ENCODE measurements at places on chromosomes 12 and 14.

DNA sequence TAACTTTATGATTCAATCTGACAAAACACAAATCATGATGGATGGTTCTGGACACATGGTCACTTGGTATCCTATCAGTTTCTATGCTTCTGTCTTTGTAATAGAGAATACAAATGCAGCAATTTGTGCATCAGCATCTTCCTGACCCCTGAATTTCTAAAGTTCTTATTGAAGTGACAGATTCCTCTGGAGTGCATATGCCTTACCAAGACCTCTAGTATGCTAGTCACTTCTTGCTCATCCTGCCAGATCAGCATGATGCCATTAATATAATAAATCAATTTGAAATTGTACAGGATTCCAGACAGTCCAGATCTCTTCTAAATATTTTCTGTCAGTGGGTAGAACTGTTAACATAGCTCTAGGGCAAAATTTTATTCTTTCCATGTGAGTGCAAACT is 40.6 kb upstream of the GLIPR1 start:
- no peak for DNase-seq

DNA sequence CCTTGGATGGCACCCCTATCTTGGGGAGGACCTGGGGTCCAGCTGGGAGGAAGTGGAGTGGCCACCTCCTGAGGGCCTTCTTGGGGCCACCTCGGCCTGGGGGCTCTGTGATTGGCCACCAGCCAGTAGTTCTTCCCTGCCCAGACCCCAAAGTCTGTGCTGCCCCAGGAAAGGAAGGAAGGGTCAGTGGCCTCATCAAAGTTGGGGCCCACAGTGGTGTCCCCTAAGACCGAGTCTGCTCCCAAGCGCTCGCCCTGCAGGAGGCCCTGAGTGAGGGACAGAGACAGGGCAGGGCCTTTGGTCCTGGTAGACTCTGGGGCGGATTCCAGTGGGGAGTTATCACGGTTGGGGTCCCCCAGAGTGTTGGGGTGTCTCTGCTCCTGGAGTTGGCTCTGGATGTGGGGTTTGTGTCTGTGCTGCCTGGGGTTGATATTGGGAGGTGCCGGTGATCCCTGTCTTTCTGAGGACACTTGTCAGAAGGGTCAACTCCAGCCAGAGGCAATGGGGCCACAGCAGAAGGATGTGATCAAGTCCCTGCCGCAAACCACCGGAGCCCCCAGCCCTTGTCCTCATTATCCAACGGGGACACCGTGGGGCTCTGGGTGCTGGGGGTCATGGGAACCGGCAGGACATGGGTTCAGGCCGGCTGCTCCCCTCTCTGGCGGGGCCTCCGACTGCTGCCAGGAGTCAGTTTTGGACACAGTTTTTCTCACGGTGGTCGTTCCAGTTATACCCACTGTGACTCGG is 364.3 kb downstream of the TMEM121 start:
- DNase-seq, result no peak

DNA sequence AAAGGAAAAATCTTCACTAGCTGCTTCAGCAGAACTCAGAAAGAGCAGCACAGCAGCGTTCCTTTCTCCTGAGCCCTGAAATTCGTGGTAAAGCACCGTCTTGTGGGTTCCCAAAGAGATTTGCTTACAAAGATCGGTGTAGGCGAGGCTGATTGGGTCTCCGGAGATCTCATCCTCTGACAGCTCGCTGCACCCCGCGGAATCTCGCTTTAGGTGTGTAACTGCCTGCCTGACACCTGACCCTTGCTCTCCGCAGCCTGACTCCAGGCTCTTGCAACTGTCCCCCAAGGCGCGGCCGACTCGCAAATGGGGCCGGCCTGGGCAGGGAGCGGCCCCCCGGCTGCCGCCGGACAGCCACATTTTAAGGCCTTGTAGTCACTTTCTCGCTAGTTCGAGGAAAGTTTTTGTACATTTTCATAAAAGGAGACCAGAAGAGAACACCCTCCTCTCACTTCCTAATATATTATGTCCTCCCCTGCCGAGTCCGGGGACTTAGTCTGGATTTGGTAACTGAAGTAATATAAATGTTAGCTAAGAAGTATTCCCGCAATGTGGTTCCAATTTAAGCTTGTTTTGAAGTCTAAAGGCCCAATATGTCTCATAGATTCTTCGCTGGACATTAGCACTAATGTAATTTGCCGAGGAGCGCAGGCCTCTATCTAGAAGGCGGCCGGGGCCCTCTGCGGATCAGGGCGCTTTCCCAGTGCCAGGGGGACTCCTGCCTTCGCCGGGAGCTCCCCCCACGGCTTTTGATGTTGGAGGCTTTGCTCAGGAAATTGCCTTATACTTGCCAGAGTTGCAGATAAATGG is 177.3 kb upstream of the CDKN3 start:
- no peak for DNase-seq

DNA sequence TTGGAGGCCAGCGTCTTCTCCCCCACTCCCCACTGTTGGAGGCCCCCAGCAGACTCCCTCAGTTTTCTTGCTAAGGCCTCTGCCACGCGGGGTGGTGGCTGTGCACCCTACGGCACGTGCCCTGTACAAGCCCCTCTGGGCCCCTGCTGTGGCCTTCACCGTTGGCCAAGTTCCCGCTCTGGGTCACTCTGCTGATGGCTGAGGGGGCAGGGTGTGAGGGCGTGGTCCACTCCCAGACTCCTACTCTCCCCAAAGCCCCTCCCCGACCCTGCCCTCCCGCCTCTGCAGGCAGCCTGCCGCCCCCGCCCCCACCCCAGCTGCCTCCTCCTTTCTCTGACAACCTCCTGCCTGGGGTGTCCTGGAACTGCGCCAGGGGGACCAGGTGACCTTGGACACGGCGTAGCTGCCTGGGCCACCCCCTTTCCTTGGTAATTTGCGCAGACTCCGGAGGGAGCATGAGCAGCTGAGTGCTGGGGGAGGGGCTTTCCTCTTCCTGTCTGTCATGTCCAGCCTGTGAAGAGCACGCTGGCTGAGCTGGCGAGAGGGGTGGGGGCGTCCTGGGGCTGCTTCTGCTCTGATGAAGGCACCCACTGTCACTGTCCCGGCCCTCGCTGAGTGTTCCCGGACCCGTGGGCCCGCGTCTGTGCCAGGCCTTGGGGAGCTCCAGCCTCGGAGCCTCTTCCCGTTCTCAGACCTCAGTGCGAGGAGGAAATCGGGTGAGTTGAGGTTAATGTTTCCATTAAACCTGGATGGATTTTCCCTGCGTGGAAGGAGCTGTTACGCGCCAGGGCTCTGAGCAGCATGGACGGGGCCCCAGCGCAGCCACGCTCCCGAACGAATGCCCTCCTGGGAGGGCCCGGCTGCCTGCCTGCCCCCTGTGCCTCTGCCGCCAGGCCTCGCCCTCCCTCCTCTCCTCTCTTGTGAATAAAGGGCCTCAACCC is 85.0 kb downstream of the KIF26A start:
- no peak for DNase-seq

- no peak for DNase-seq
Observed at GRCh38 chr14:77102154-77102553, 4.1 kb downstream of the CIPC start.

DNA sequence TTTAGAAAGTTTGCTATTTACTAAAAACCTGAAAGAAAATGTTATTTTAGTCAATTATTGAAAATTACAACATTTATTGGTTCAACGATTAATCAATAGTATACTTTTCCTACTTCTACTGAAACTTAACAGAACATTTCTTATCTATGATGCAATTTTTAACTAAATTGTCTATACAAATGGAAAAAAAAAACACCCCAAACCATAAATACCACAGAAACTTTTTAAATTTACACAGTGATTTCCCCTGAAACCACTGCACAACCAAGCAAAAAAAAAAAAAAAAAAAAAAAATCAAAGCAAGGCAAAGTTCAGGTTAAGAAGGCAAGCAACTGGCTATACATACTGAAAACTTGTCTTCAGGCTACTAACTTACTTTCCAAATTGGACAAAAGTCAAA is 71.9 kb upstream of the POC1B start:
- no peak for DNase-seq

- DNase-seq, result no peak
Observed at GRCh38 chr12:61993734-61994345, 266.4 kb upstream of the USP15 start.

DNA sequence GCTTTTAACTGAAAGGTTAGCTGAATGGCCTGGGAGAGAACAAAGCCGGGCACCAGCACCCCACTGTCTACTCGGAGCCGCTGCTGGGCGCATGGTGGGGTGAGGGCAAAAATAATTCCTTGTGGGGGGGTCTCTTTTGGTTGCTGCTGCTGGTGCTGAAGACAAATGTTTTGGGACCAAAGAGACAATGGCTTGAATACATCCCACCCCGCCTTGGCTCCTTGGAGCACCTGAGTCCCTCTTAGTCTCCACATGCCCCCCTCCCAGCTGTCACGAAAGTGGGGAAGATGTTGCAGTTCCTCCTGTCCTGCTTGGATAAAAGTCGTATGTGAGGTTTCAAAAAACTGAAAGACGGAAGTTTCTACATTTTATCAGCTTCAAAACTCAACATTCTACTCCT is 85.0 kb downstream of the PIWIL1 start:
- no peak for DNase-seq

DNA sequence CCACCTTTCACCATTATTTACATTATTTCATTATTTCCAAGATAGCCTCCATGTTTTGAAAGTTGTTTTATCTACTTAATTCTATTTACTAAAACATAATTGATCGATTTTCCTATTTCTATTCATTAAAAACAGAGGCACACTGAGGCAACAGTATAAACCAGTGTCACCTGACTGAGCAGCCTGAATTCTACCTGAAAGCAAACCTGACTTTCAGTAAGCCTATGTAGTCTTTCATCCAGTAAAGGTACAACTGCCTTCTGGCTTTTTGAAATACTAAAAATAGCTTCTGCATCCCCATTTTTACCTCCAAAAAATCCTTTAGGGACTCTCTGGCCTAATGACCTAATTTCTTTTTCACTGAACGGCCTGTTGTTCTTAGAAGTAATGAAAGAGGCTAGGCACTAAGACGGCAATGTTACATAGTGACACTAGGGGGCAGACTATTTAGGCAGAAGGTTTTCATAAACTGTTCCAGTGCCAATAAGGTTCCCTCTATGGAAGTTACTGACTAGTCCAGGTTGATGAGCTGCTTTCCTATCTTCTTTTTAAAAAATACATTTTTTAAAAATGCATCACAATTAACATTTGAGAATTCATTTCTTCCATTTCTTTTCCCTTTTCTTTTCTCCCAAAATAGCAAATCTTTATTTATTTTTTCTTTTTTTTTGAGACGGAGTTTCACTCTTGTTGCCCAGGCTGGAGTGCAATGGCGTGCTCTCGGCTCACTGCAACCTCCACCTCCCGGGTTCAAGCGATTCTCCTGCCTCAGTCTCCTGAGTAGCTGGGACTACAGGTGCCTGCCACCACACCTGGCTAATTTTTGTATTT is 17.5 kb downstream of the ANAPC5 start:
- DNase-seq, result peak; percentile 28

- DNase-seq, result no peak
Observed at GRCh38 chr12:7608184-7608911, 57.4 kb downstream of the APOBEC1 start.

GRCh38 chr14:55847766-55848165 is 267.8 kb downstream of the KTN1 start:
- DNase-seq, result no peak

GRCh38 chr12:116614194-116614915 is 55.2 kb downstream of the MAP1LC3B2 start:
- no peak for DNase-seq

DNA sequence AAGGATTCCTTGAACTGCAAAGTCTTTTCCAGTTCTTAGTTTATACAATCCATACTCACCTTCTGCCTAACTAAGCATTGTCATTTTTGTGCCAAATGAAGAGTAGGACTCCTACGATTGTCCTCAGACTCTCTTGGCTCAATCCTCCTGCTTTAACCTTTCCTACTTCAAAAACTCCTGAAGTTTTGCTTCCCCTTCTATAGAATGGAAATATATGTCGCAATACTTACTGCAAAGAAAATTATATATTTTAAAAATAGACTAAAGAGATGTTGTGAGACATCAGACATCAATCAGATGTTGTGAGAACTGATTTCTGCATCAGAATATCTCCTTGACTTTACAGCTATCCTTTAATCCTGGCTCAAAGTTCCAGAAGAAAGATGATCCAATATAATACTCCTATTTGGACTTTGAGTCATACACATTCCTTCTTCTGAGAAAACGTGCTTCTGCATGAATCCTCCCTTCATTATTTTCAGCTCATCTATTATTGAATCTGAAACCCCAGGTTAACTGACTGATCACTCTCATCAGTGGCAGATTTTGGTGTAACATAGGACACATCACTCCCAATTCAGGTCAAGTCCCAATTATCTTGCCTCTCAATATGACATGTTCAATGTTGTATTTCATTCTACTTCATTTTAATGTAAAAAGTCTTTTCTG is 48.8 kb downstream of the A2M start:
- no peak for DNase-seq

DNA sequence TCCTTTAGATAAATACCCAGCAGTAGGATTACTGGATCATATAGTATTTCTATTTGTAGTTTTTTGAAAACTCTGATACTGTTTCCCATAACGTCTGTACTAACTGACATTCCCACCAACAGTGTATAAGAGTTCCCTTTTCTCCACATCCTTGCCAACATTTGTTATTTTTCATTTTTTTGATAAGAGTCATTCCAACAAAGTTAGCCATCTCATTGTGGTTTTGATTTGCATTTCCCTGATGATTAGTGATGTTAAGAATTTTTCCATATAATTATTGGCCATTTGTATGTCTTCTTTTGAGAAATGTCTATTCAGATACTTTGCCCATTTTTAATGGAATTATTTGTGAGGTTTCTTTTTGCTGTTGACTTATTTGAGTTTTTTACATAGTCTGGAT is 486.0 kb downstream of the FLRT2 start:
- DNase-seq, result no peak

DNA sequence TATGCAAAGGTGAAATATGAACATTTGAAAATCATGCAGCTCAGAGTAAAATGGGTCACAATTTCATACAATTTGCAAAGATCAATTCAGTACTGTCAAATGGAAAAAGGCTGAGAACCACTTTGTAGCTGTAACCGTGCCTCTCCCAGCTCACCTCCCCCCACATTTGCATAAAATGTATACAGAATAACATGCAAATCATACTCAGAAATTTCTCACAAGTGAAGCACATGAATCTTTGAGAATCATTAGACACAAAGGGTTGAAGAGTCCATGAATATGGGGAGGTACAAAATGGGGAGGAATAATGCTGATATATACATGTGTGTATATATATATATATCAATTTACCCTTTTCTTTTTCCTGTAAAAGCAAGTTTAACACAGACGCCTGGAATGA is 162.1 kb downstream of the APAF1 start:
- no peak for DNase-seq

GRCh38 chr14:31932675-31933074 is 144.4 kb upstream of the ARHGAP5 start:
- no peak for DNase-seq

DNA sequence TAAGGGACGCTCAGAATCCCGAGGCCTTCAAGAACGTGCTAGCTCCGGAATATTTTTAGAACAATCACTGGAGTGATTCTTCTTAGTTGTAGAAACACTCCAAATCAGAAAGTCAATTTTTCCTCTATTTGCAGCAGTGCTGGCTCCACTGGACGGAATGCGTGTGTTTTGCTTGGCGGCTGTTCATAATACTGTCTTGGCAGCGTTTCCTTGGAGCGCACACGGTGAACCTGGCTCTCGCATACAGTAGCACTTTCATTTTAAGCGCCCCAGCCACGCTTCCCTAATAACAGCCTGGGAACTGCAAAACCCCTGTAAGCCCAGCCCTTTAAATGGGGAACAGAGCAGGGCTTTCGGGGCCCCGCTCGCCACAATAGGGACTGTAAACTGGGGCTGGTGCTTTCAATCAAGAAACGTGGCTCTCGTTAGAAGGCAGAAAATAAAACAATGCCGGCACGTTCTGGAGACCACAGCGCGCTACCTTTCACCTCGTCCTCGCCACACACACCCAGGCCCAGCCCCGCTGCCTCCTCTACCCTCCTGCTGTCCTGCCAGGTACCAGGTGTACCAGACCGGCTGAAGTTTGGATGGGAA is 79.9 kb downstream of the BCL11B start:
- DNase-seq, result no peak
